ENCODE measurements at places on chromosomes 3 and 15. TPM values are rescaled to one million over a fixed set of nuclear protein-coding genes. Genes with fewer than 3 reads are reported as not detected.

GRCh38 chr15:57795261-57795660 lies 88.7 kb downstream of the POLR2M start:
- no peak for DNase-seq

DNA sequence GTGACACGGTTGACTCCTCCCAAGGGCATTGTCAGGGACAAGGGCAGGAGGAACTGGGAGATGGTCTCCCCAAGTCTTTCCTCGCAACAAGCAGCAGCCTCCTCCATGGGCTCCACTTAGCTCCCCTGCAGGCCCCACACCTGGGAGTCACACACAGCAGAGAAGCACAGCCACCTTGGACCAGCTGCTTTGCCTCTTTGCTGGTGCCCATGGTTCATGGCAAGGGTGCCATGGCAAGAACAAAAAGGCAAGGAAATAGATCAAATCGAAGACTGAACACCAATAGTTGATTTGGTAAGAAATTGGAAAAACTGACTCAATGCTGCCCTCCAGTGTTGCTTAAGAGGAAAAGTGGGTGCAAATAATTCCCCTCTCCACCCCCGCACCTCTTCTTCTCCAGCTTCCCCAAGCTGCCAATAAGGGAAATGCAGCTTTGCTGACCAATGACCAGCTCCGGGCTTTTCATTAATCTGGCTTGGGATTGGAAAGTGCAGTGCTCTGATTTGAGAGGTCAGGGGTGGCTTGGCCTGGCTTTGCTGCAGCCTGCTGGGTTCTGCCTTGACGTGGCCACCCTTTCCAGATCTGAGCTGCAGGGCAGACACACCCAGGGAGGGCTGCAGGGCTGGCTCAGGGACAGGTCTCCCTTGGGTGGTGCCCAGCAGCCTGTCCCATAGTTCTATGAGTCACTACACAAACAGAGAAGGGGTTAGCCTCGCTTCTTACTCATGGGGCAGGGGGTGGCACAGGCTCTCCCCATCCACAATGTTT lies 162.0 kb downstream of the KLF13 start:
- no peak for DNase-seq

DNA sequence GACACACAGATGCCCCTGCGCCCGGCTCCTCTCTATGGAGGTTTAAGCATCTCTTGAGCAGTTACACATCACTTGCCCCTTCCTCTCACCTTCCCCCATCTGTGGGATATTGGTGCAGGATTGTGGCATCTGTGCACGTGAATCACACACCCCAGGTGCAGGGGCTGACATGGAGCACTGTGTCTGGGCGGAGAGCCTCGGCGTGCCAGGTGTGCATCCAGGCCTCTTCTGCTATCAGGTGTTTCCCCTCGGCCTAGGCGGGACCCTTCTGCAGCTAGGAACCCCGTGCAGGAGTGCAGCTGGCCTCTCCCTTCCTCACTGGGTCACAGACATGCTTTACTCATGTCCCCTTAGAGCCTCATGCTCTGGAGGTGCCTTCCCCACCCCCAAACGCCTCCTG lies 33.4 kb upstream of the MUC13 start:
- no peak for DNase-seq

CLDN11 gene
- 61.1 TPM for total RNA-seq

SEC22A gene
- total RNA-seq, result 11.4 TPM

GRCh38 chr3:3862534-3862933 lies 63.3 kb downstream of the LRRN1 start:
- DNase-seq, result no peak

DNA sequence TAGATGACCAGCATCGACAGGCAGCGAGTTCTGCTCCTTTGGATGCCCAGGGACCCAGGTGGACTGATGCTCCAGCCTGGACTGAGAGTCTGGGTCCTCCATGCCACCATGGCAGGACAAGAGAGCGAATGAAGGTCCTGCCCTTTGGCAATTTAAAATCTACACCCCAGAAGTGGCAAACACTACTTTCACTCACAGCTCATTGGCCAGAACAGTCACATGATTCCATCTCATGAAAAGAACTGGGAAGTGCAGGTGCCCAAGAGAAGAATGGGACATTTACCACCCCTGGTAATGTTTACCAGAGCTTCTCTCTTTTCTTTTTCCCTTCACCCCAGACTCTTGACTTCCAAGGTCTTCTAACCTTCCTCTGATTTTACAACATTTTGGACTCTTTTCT lies 87.8 kb upstream of the SLCO3A1 start:
- DNase-seq, result no peak
